WTC11 (cell line): ENCODE measurements at places on chromosomes 1 and 21. TPM values are rescaled to one million over a fixed set of nuclear protein-coding genes. Genes with fewer than 3 reads are reported as not detected.

- peak; percentile 80 for DNase-seq
These were observed 6.8 kb downstream of the JMJD4 start for GRCh38 chr1:227728059-227728891.

GRCh38 chr1:46448109-46448911, 41.3 kb upstream of the DMBX1 start:
- peak; percentile 83 for DNase-seq

GRCh38 chr21:25572861-25573310, 34.4 kb downstream of the MRPL39 start:
- DNase-seq, result no peak

- DNase-seq, result no peak
These were observed 7.1 kb upstream of the KIF14 start for GRCh38 chr1:200627575-200628222.

DNA sequence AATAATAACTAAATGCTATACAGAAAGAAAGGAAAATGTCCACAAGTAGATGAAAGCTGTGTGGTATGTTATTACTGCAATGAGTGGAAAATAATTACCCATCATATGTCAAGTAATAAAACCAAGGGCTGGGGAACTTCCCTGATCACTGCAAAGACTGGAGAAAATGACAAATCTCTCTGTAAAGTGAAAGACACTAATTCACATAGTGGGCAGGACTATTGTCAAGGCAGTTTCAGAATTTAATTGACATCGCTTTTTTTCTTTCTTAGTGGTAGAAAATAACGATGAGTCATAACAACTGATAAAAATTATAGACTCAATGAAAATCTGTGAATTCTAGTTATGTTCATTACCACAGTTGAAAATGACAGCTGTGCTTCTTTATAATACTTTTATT, 153.7 kb upstream of the ST6GALNAC5 start:
- DNase-seq, result no peak

Gene TCHH
- 0.02 to 0.05 TPM (median 0.04 TPM) in 3 replicates for total RNA-seq

Gene DIO1
- total RNA-seq, result 0.23 TPM in 1 of 3 replicates, not detected in the others

Gene HSPA6
- 0.16 to 0.22 TPM in 2 of 3 replicates, not detected in the other for total RNA-seq

Gene ADAMTSL4
- 6.6 to 14.7 TPM (median 14.1 TPM) in 3 replicates for total RNA-seq
